NCI-H2081 (cell line): ENCODE measurements at places on chromosomes 1 and 21.

DNA sequence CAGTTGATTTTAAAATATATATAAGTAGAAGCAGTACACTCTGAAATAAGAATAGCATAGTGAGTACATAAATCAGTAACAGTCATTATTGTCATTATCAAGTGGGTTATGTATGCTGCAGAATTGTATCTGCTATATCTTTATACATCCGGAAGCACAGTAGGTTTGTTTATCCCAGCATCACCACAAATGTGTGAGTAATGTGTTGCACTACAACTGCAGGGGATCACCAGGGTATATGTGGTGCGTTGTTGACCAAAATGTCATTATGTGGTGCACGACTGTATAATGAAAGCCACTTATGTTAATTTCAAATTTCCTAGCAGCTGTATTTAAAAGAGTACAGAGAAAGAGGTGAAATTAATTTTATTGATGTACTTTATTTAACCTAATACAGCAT, 87.7 kb upstream of the GADD45A start:
- DNase-seq = peak; percentile 56

DNA sequence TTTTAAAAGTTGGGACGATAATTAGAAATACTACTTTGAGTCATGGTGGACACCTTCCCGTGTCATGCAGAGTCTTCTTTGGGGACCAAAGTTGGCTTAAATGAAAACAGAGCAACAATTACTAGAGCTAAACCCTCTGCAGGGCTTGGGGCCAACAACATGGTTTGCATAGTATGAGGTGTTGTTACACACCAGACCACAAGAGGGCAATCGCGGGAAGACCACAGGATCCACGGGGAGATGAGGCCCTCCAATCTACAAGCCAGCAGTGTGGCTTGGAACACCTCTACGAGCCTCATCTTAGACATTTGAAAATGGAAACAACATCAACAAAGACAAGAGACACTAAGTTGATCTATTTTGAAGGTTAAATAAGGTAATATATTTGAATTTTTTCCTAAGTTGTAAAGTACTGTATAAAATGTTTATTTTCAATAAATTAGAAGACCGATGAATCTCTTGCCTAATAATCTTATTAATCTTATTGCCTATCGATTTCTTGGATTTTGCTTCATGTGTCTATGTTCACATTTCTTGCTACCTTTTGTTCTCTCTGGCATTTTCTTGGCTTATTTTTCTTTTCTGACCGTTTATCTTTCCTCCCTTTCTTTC, 8.2 kb upstream of the SMCP start:
- DNase-seq = peak; percentile 76

GRCh38 chr21:15162921-15163320, 98.1 kb upstream of the NRIP1 start:
- DNase-seq = no peak

DNA sequence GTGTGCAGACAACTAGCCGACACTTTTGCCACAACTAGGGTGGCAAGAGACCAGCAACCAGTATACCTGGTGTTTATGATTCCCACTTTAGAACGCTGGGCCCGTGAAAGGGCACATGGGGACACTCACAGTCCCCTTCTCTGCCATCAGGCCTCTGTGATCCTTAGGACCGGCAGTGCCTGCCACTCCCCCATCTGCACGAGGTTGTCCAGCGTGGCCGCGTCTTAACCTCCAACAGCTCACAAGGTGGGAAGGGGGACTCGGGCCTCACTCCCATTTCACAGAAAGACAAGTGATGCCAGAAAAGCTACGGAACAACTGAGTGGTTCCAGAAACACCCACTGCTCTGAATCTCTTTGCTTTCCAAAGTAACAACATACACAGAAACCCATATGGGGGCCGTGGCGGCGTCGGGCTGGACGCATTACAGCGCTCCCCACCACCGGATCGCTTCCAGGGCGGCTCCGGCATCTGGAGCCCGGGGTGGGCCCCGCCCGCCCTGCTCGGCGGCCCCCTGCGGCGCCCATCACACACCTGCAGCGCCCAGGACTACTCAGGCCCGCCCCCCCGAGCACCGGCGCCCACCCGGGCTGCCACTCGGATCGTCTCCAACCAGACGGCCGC, 1.0 kb downstream of the ZNF496 start:
- DNase-seq = no peak

DNA sequence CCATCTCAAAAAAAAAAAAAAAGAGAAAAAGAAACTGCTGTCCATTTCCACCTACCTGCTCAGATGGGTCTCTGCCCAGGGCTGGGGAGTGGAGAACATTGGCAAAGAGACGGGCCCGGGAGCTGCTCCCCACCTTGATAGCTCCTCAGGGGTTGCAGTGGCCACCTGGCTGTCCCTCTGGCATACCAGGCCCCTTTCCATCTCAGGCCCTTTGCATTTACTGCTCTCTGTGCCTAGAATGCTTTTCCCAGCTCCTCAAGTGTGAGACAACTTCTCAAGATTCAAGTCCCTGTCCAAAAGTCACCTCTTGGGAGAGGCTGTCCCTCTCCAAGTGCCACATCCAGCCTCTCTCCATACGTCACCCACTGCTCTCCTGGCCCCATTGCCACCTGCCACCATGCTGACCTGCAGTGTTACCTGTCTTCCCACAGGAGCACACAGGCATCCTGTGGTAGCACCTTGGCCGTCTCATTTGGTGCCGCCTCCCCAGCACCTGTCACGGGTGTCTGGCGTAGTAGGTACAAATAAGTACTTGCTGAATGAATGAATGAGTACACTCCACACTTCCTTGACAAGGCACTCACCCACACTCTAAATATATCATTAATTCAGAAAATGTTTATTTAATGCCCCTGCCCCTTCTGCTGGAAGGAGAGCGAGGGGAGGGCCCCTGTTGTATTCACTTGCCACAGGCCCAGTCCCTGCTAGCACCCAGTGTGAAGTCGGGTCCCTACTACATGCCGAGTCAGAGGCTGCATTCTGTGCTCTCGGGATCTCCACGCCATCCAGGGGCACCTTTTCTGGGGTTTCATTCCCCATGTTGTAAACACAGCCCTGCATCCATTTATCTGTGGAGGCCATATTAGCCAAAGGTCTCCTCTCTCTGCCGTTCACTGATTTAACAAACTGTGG, 48.8 kb downstream of the DISP3 start:
- DNase-seq = no peak

GRCh38 chr1:107900090-107900945, 64.7 kb downstream of the VAV3 start:
- DNase-seq = no peak

DNA sequence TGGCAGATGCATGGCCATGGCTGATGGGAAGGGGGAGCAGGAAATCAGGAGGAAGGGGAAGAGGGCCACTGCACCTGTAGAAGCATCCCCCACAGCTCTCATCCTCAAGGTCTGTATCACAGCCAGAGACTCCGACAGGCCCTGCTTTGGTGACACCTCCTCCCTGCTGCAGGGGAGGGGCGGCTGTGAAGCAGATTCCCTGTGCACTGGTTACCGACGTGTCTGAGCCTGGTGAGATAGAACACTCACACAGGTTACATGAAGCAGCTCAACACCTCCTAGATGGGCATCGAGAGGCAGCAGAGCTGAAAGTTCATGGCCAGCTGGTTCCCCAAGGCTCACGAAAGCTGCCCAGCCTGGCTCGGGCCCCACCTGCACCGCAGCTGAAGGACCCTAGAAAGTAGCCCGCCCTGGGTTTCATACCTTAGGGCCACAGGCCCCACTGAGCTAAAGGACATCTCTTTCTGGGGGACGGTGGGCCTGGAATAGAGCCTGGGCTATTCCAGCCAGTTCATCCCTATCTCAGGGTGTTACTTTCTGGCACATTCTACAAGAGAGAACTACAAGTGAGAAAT, 30.2 kb upstream of the AJAP1 start:
- no peak for DNase-seq

DNA sequence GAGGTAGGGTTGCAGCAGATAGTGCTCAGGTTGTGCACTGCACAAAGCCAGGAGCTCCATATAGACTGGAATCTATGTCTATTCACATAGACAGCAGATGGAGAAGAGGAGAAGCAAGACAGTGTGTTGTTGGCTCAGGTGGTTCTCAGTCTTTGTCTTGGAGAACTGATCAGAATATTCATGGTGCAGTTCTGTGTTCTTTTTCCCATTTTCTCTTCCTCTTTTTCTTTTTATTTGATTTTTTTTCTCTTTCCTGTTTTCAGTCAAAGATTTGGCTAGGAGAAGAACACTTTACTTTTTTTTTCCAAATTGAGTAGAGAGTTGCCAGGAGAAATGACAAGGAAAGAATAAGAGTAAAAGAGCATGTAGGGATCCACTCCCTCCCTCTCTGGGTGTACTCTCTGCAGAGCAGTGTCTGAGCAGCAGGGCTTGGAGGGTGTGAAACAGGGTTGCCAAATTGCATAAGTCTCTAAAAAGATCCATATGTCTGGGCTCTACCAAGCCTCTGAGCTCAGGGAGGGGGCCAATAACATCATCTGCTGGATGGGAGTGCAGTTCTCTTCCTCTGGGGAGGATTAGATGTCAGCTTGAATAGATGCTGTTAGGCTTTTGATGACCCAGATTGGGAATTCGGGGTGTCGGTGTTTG, 8.7 kb upstream of the CD34 start:
- no peak for DNase-seq

- no peak for DNase-seq
Measured at GRCh38 chr1:96387785-96388184, 333.8 kb upstream of the PTBP2 start.

DNA sequence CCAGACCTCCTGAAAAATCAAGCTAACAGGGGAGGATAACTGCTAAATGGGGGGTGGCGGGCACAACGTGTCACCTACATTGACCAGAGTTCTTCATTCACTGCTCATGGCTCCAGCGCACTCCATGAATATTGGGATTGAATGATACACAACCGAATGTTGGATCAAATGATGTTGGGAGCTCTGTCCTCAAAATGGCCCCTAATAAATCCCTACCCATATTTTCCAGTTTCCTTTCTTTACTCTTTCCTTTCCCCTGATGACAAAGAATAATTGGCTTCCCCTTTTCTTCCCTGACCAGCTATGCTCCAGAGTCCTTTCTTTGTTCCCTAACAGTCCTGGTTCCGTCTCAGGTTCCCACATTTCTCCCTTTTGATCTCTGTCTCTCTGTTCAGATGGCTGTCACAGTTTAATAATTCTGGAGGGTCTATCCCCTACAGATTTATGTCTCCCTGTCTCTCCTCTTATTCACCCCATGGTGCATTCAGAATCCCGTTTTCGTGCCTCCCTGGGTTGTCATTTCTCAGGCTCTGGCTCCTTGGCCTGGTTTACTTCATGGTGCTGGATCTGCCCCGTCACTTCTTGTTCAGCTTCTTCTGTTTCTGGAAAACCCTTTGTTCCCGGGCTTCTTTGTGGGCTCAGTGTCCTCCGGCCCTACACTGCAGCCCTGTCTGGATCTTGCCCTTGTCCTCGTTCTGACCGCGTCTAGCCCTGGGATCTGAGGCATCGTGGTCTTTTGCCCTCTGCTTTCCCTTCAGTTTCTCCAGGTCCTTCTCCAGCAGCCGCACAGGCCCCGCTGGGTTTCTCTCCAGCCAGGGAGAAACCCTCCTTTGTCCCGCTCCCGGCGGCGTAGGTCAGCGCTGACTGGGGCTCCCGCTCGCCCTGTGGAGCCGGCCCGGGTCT, 78.3 kb downstream of the NDUFS5 start:
- no peak for DNase-seq

DNA sequence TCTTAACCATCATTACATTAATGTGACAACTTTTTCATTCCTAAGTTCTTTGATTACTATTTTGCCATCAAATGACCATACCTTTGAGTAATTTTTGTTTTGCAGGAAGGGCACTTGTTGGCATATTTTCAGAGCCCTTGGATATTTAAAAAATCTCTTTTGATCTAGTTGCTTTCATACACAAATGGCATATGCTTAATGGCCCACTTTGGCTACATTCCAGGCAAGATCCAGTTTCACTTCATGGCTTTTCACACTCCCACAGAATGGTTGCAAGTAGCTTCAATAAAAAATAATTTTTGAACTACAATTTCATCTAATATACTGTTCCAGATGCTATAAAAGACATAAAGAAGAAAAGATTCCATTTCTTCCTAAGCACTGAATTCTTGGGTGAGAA, 18.1 kb downstream of the ADAM30 start:
- DNase-seq = peak; percentile 35

DNA sequence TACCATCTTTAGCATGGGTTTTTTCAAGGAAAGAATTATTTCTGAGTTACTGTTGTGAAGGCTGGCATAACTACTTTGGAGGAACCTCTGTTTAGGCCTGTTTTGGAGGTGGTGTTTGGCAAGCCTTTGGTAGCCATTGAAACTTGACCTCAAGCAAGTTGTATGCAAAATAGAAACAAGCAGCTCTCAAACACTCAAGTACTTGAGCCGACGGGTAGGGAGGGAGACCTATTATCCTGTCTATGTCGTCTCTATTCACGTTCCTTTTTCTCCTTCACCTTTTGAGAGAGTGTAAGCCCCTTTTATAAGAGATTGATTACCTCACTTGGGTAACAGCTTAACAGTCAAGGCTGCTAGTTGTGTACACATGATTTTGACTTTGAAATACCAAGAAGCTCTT, 878.3 kb upstream of the CXADR start:
- no peak for DNase-seq

GRCh38 chr1:214678386-214678785, 75.4 kb downstream of the CENPF start:
- DNase-seq = no peak
